NCI-H2171 treated with DMSO at 0.1 percent for 48 hours (cell line): ENCODE measurements at places on chromosomes 6 and 20.

DNA sequence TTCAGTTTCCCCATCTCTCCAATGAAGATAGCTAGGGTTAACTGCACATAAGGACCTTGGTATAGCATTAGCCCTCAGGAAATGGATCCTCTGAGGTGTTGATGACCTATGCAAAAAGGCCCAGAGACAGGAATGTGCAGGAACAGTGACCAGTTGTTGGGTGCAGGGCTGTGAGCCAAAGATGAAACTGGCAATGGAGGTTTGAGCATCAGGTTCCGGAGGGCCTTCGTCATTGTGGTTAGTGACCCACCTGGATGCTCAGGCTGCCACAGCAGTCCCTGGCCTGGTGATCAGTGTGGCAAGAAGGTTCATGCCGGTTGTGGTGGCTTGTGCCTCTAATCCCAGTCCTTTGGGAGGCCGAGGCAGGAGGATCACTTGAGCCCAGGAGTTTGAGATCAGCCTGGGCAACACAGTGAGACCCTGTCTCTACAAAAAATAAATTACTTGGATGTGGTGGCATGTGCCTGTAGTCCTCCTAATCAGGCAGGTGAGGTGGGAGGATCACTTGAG, 43.7 kb downstream of the TM9SF4 start:
- no peak for DNase-seq

DNA sequence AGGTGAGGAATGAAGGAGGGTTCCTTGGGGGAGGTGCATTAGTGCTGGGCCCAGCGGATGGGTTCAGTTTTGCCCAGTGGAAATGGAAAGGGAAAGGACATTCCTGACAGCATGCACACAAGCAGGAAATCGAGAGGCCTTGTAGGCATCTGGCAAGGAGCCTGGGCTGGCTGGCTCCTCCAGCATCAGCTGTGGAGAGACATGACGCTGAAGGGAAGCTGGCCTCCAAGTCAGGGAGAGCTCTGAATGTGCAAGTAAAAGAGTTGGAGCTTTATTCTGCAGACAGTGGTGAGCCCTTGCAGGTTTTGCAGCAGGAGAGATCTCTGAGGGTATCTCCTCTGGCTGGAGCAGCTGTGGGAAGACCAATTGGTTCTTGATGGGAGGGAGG, 154.3 kb downstream of the MRPL14 start:
- DNase-seq: no peak

DNA sequence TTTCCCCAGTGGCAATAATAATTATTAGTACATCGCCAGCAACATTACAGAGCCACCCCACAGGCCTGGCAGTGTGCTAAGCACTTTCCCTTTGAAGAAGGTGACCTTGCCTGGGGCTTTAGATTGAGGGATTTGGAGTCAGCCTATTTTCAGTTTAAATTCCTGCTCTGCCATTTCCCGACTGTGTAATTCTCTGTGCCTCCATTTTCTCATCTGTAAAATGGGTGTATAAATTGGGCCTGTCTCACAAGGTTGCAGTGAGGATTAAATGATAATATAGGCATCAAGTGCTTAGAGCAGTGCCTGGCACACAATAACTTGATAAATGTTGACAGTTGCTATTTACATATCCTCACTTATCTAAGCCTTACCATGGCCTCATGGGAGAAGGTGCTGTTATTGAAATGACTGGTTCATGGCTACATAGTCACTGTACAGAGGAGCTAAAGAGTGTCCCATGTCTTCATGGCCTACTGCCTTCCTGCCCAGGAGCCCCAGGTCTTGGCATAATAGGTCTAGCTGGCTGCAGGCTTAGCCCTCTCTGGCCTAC, 5.1 kb upstream of the SCRT2 start:
- DNase-seq: no peak

- DNase-seq: peak; percentile 62
Measured at GRCh38 chr20:10654630-10655029, 19.2 kb downstream of the JAG1 start.

DNA sequence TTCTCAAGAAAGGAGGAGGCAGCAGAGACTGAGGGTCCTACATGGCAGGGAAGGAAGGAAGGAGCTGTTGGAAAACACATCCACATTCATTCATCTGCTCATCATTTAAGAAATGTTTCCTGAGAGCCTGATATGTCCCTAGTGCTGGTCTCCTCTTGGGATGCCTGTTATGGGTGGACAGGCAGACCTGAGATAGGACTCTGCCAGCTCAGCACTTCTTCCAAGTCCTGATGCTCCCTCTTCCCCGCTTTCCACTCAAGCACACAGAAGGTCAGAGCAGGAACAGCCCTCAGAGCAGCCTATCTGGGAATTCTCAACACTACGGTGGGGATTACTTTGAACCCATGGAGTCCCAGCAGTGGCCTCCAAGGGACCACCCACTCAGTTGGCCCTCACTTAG, 8.0 kb upstream of the SIRPD start:
- no peak for DNase-seq

DNA sequence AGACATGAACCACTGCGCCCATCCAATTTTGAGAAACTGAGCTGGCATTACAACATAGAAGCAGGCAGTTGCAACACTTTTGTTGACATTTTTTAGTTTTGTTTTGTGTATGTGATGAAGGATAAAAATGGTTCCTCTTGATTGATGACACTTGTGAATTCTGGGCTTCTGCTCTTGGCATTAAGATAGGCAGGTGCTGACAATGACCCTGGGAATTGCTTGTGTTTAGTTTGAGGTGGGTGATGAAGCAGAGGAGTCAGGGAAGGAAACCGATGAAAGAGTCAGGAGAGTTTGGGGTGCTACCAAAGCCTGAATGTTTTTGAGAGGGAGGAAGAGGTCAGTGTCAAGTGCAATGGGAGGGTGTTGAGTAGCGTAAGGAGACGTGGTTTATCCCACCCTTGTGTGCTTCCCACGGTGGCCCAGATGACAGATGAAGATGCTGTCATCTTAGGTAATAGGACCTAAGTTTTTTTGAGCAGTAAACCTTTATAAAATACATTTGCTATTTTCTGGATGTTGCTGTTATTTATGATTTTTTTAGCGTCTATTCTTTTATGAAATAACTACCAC, 19.4 kb downstream of the CDS2 start:
- no peak for DNase-seq

DNA sequence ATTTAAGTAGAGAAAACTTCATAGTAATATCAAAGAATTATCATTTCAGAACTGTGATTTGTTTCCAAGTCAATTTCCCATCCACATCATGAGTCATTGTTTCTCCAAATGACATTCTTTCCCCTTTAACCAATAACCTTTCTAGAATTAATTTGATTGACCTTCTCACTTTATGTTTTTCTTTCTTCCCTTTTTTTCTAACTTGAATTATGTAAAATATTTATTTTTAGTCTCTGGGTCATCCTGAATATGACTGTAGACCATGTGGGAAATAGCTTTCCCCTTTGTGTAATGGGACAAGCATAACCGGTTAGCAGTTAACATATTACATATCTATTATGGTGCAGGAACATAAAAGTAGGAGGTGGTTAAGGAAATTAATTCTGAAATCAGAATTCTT, 291.1 kb downstream of the GJA1 start:
- DNase-seq: no peak

- no peak for DNase-seq
Measured at GRCh38 chr6:38479331-38479730, 160.4 kb downstream of the BTBD9 start.

GRCh38 chr20:38658879-38659596, 57.4 kb downstream of the ARHGAP40 start:
- DNase-seq: no peak

DNA sequence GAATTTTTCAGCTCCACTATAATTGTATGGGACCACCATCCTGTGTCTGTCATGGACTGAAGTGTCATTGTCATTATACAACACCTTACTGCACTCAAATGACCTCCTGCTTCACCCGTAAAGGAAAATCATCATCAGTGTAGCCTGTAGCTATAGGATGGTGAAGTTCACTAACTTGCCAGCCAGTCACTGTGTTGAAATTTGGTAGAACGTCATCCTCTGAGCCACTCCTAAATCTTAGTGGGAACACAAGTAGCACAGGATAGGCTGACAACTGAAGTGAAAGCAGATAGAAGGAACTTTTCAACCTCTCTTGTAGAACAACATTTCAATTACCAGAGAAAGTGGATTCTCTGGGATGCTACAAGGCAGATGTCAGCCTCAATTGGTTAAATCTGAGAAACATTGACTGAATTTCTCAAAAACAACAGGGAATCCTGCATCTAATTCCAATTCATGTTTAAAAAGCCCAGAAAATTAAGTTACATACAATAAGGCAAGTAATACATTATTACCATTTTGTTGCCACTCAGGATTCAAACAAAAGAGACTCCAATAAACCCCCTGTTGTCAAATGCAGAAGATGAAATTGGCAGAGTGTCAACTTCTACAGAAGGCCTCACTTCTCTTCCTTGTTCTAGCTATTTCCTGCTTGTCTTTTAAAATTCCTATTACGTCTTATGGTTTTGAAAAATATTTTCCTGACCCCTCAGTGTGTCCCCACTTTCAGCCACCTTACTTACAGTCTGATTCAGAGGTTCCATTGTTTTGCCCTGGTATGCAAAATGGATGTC, 647.9 kb upstream of the AGPAT4 start:
- no peak for DNase-seq

DNA sequence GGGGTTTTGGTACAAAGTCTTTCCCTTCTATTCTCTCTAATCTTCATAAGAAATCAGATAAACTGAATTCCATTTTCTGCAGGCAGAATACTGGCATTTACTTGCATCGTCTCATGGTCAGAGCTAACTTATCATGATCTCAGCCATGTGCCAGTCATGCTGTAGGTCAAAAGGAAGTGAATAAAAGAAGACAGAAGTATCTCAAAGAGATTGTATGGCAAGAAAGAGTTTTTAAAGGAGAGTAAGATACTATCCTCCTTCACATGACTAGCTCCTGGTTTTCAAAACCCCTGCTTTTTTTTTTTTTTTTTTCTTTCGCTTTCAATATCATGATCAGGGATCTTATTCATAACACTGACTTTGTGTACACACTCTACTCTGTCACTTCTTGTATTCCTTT, 398.3 kb downstream of the C6orf118 start:
- DNase-seq: no peak
